Cardiac septum (tissue), 1 donor: ENCODE measurements at places on chromosomes 4 and X. TPM values are rescaled to one million over a fixed set of nuclear protein-coding genes. Genes with fewer than 3 reads are reported as not detected.

GCNA gene
- total RNA-seq: 1.4 TPM

CCSER1 gene
- 15.7 TPM for total RNA-seq

ARHGAP24 gene
- total RNA-seq: 60.1 TPM

ETDA gene
- total RNA-seq: not detected

CT45A1 gene
- not detected for total RNA-seq

CYP4V2 gene
- 20.4 TPM for total RNA-seq

EREG gene
- total RNA-seq: 0.05 TPM

HMGN5 gene
- 1.5 TPM for total RNA-seq

USP26 gene
- total RNA-seq: not detected

FAM9A gene
- not detected for total RNA-seq

TCEAL3 gene
- total RNA-seq: 24.7 TPM

SATL1 gene
- 0.16 TPM for total RNA-seq

RBM47 gene
- 3.3 TPM for total RNA-seq

ZNF141 gene
- 8.5 TPM for total RNA-seq
